ENCODE measurements at places on chromosomes 7 and 10.

- no peak for DNase-seq
These were observed 58.0 kb downstream of the PLXNA4 start for GRCh38 chr7:132518102-132518838.

- DNase-seq = no peak
These were observed 134.5 kb downstream of the C10orf105 start for GRCh38 chr10:71584902-71585563.

- no peak for DNase-seq
These were observed 74.2 kb upstream of the LRRC4 start for GRCh38 chr7:128105228-128106022.

DNA sequence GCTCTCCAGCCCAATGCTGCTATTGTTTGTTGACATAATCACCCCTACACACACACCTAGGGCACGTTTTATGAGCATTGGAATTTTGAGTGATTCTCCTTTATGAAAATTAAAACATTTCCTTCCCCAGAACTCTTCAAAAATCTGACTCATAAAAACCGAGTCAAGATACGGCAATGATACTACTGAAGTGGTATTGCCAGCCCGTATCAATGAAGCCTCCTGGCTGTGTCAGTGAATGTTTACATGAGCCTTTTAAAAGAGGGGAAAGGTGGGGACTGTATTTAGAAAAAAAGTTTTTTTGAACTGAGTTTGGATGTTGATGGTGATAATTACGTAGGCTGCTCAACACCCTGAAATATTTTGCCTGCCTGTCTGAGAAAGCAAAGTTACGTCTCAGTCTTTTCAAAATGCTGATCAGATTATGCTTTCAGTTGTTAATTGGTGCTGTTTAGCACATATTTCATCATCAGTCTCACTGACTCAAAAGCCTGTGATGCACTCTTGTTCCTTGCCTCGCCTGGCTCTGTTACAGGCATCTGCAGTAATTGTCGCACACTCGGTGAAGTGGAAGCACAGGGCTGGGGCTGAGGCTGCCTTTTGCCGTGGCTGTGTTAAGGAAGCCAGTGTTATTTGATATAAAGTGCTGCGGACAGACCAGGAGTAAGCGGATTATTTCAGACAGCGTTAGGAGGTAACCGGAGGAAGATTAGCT is 157.4 kb upstream of the TCF7L2 start:
- no peak for DNase-seq

- no peak for DNase-seq
These were observed 64.9 kb upstream of the C1QL3 start for GRCh38 chr10:16586358-16587138.

- DNase-seq = peak; percentile 5
These were observed 32.8 kb upstream of the TAS2R16 start for GRCh38 chr7:123028339-123028738.

GRCh38 chr7:471866-472639 is 47.6 kb downstream of the PDGFA start:
- DNase-seq = no peak

DNA sequence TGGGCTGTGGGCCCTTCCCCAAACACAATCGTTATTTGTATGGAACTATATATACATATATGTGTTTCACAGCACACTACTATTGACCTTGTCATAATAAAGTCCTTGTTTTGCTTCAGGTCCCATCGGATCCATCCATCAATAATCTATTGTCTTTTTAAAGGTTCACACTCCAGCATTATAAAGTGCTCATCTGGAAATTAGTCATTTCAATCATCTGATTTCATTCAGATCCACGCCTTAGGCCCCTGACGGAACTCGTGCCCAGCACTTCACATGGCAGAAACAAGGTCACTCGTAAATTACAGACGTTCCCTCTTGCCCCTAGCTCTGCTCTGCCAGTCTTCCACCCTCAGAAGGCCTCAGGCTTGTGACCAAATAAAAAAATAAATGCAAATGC is 133.1 kb upstream of the PPP2R2D start:
- no peak for DNase-seq

- no peak for DNase-seq
These were observed 554 bp downstream of the FRA10AC1 start for GRCh38 chr10:93701866-93702209.

- no peak for DNase-seq
These were observed 122.9 kb upstream of the GLI3 start for GRCh38 chr7:42359946-42360345.

Data from spinal cord (tissue), 10 donors.